ENCODE measurements at places on chromosomes 1 and 21. TPM values are rescaled to one million over a fixed set of nuclear protein-coding genes. Genes with fewer than 3 reads are reported as not detected.

- peaks cover 5% of the 10 kb centered on the region for H3K4me1 ChIP-seq
- H3K27me3 ChIP-seq: no peaks in the 10 kb centered on the region
- DNase-seq: no peak
- H3K27ac ChIP-seq: no peak overlapping the region
- no peaks in the 10 kb centered on the region for H3K36me3 ChIP-seq
- no peak overlapping the region for H3K4me3 ChIP-seq
Observed at GRCh38 chr21:29144736-29145353, 14.4 kb downstream of the MAP3K7CL start.

GRCh38 chr21:38927776-38928175 is 122.0 kb downstream of the ETS2 start:
- DNase-seq: no peak
- H3K27ac ChIP-seq: no peak overlapping the region
- no peaks in the 10 kb centered on the region for H3K36me3 ChIP-seq
- peaks cover 14% of the 10 kb centered on the region for H3K27me3 ChIP-seq
- no peak overlapping the region for H3K4me3 ChIP-seq

UBE2U gene
- total RNA-seq: not detected

DNA sequence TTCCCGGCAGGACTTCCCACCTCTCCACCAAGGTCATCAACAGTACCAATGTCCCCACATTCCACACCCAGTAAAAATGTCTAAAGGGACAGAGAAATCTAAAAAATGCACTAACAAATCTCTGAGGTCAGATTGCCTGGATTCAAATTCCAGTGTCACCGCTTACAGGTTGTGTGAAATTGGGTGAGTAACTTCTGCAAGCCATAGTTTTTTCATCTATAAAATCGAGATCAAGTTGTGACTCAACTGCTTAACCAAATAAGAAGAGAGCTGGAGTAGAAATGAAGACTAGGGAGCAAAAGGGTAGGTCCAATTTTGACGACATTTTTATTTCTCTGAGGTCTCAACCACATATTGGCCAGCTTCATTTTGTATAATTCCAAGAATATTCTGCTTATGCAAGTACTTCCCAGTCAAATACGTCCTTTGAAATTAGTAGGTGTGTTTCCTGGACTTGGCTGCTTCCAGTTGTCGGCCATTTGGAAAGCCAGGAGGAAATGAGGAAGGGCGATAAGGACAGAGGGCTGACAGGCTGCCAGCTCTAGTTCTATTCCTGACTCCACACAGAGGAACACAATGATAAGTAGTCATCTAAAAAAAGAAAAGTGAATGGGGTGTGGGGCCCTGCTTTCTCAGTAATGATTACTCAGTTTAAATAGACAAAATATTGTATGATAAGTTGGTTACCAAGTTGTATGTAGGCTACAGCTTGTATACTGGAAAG is 57.7 kb upstream of the ZC3H11B start:
- no peaks in the 10 kb centered on the region for H3K36me3 ChIP-seq
- no peak for DNase-seq
- H3K27me3 ChIP-seq: no peaks in the 10 kb centered on the region
- no peak overlapping the region for H3K4me3 ChIP-seq
- H3K27ac ChIP-seq: no peak overlapping the region

DNA sequence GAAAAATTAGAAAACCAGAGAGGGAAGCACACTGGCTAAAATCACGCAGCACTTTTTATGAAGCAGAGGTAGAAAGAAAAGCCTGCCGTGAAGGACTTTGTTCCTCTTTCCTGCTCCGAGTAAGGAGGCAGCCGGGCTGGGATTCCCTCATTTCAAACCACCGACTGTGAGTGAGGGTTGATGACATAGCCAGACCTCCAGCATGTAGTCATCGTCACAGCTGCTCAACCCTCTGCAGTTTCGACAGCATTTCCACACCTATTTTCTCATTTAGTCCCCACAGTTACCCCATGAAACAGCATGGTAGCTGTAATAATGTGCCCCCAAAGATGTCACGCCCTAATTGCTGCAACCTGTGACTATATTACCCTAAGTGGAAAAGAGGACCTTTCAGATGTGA is 35.3 kb downstream of the FCRL5 start:
- H3K27me3 ChIP-seq: no peaks in the 10 kb centered on the region
- DNase-seq: no peak
- H3K4me1 ChIP-seq: peaks cover 23% of the 10 kb centered on the region
- no peak overlapping the region for H3K4me3 ChIP-seq
- peaks cover 67% of the 10 kb centered on the region for H3K36me3 ChIP-seq
- H3K27ac ChIP-seq: no peak overlapping the region

Measured in activated B cell treated with CpG ODN at 0.5 μM for 24 hours (primary cell).